ENCODE measurements at places on chromosomes 5 and 9.

DNA sequence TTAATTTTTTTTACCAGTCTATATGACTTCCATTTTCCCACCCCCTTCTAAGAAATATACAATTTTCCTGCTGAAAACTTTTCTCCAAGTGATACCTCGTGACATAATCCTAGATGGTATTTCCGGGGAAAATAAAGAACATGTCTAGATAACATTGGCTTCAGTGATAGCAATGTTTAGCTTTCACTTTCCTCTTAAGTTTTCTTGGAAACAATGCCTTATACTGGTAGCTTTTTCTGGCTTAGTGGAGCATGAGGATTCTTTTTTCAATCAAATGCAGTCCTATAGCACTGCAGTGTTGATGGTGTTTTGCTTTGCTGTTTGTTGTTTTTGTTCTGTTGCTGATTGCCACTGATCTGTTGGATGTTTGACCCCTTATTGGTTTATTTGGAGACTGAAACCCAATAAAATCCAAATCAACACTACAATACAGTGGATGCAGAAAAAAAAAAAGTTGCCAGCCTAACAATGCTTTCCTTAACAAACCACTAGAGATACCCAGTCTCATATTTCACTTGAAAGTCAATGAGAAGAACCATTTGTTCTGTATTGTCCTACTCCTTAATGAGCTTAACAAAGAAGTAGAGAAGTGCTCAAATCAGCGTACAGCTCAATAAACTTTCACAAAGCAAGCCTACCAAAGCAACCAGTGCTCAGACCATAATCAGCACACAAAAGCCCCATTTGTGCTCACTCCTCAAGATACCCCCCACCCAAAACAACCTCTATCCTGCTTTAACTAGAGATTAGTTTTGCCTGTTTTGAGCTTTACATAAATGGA, 74.2 kb upstream of the GRAMD2B start:
- peak; percentile 27 for DNase-seq

GRCh38 chr9:20271723-20272122, 350.6 kb downstream of the MLLT3 start:
- no peak for DNase-seq

GRCh38 chr5:167587772-167588437, 703.5 kb upstream of the WWC1 start:
- peak; percentile 86 for DNase-seq

DNA sequence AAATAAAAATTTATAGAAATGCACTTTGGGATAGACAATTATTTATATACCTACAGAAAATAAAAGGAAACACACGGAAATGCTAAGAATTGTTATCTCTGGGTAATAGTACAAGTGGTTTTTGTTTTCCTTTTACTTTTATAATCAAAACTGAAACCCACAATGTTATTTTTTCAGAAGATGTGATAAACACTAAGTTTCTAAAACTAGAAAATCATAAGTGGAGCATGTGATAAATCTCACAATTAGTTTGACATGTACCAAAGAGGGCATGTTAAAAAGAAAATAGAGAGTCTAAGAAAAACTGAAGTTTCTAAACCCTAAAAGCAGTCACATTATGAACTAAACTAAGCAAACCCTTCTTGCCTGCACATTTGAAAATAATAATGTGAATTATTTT, 61.1 kb downstream of the OXCT1 start:
- no peak for DNase-seq

DNA sequence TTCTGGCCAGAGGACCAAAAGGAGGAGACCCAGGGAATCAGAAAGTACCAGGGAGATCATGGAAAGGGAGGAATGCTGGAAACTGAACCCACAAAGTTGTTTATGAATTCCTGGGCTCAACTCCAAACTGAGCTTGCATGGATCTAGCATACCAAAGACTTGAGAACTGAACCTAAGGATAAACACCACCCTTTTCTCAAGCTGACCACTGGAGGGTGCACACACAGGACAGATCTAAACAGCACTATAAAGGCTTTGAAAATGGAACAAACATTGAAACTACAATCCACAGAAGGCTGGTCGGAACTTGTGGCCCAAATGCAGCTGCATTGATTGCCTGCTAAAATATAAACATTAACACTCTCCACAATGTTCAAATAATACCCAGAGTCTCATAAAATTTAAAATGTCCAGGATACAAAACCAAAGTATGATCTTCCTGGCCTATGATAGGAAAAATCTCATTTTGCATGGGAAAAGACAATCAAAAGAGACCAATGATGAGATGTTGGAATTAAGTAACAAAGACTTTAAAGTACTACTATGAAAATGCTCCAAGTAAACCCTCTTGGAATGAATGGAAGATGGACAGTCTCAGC, 15.6 kb upstream of the IRF1 start:
- peak; percentile 56 for DNase-seq

GRCh38 chr5:344668-345067, 23.2 kb downstream of the AHRR start:
- no peak for DNase-seq

DNA sequence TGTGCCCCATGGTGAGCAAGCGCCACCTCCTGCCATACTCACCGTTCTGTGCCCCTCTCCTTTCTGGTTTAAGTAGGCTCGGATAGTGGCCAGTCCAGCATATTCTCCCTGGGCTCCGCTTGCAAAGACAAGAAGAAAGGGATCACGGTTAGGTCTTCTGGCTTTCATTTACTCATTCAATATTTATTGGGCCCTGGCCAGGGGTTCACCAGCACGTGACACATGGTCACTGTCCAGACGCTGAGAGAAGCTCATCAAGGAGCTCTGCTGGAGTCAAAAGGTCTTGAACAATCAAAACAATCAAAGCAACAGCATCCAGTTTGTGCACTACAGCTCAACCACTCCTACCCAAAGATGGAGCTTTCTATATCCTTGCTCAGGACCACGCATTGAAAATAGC, 80.2 kb downstream of the GLDC start:
- no peak for DNase-seq
